ENCODE measurements at places on chromosomes 4 and X. TPM values are rescaled to one million over a fixed set of nuclear protein-coding genes. Genes with fewer than 3 reads are reported as not detected.

Gene TEX11
- total RNA-seq, result not detected

DNA sequence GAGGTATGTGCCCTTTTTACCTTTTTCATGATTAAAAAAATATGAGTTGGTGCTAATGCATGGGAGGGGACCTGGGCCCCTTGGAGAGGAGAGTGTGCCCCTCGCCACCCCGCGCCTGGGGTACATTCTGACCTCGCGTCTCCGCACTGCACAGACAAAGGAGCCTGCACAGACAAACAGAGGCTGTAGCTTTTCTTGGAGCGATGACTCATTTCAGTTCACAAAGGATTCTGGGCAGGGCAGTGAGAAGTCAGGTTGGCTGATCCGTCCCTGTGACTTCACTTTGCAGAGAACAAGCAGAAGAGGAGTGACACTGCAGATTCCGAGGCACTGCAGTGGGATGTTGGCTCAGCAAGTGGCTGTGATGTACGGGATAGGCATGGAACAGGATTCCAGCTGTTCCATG is 82.9 kb downstream of the STOX2 start:
- peak overlapping the region; percentile 40 for H3K4me3 ChIP-seq
- peak overlapping the region; percentile 82 for H3K27ac ChIP-seq
- H3K4me1 ChIP-seq, result peaks cover 29% of the 10 kb centered on the region

- no peak overlapping the region for H3K27ac ChIP-seq
- no peaks in the 10 kb centered on the region for H3K36me3 ChIP-seq
- DNase-seq, result no peak
- no peaks in the 10 kb centered on the region for H3K27me3 ChIP-seq
- H3K4me1 ChIP-seq, result no peaks in the 10 kb centered on the region
Observed at GRCh38 chrX:136639506-136640176, 8.3 kb upstream of the CD40LG start.

DNA sequence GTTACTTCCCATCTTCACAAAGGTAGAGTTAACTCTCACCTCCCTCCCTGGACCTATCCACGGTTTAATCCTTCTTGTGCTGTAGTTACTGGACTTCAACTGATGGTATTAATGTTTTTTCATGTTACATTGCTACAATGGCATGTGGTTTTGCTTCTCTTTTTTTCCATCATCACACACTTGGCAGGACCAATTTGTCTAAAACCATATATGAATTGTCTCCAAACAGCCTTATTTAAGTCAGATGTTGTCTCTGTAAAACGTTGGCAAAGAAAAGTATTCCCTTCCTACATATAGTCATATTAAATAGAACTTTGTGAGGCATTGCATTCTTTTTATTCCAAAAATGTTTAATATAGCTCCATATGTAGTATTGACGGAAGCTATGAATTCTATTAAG is 15.5 kb downstream of the PRRG1 start:
- no peak for DNase-seq
- no peaks in the 10 kb centered on the region for H3K27me3 ChIP-seq
- no peaks in the 10 kb centered on the region for H3K4me1 ChIP-seq
- no peaks in the 10 kb centered on the region for H3K36me3 ChIP-seq
- no peak overlapping the region for H3K4me3 ChIP-seq

- H3K4me1 ChIP-seq, result no peaks in the 10 kb centered on the region
- no peak overlapping the region for H3K27ac ChIP-seq
- DNase-seq, result no peak
- H3K4me3 ChIP-seq, result no peak overlapping the region
- H3K36me3 ChIP-seq, result no peaks in the 10 kb centered on the region
- peaks cover 8% of the 10 kb centered on the region for H3K27me3 ChIP-seq
Observed at GRCh38 chr4:53916431-53916889, 147.9 kb downstream of the CHIC2 start.

Gene PHKA1
- 4.6 TPM for total RNA-seq

Gene DACH2
- total RNA-seq, result 0.27 TPM

DNA sequence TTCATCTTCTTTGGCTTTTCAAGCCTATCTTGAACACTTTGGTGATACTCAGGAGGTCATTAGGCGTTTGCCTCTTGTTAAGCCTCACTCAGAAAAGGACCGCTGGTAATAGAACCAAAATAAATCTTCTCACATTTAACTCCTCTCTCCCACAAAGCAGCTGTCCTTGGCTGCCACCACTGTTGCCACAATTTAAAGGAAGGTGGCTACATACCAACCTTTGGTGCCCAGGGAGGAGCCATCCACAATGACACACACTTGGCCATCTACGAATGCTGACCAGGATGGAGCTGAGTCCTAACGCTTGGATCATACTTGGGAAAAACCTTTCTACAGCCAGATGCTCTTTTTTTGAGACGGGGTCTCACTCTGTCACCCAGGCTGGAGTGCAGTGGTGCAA is 210.2 kb downstream of the HS6ST2 start:
- no peak overlapping the region for H3K27ac ChIP-seq
- H3K4me3 ChIP-seq, result no peak overlapping the region
- H3K27me3 ChIP-seq, result no peaks in the 10 kb centered on the region
- DNase-seq, result no peak

Gene PRSS12
- total RNA-seq, result 0.68 TPM

- DNase-seq, result no peak
- peak overlapping the region; percentile 61 for H3K27ac ChIP-seq
- no peaks in the 10 kb centered on the region for H3K4me1 ChIP-seq
- H3K4me3 ChIP-seq, result no peak overlapping the region
- H3K36me3 ChIP-seq, result no peaks in the 10 kb centered on the region
- H3K27me3 ChIP-seq, result no peaks in the 10 kb centered on the region
Observed at GRCh38 chr4:140857111-140857510, 100.9 kb upstream of the TBC1D9 start.

DNA sequence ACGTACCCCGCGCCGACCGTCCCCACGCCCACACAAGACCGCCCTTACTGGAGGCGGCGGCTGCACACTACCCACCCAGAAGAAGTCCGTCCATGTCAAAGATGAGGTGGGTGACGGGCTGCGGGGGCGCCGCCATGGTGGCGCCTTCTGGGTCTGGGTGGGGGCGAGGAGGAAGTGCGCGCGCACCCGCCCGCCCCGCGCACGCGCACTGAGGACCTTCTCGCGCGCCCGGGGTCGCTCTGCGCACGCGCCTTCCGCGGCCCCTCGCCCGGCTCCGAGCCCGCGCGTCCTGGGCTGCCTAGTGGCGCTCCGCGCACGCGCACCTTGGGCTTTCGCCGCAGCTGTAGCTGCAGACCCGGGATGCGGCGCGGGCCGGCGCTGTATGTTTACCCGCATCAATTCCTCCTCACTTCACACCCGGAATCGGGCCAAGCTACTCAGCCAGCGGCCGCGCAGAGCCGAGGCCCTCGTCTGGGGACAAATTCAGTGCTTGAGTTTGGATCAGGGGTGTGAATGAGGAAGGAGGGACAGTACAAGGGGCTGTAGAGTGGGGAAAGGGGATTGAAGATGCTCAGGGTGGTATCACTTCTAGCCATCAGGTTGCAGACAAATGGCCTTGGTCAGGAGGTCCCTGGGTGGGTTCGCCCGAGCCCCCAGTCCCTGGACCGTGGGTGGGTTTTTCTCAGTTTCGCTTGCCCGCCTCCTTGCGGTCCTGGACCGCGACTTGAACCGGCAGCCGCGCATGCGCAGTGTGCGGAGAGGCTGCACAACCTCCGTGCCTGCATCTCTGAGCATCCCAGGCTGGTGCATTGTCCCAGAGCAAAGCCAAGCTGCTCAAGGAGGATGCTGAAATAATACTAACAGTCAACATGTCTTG is at the start of gene PUDP:
Gene PUDP (minus strand): TSS at position 176 of the 877 bp plus-strand sequence. CDS start 40 bp downstream, at position 136.
- no peaks in the 10 kb centered on the region for H3K27me3 ChIP-seq
- peak within 1 kb of the TSS; percentile 74 for H3K4me3 ChIP-seq
- no peaks in the 10 kb centered on the region for H3K36me3 ChIP-seq
- DNase-seq, result peak; percentile 94
- peak within 1 kb of the TSS; percentile 88 for H3K27ac ChIP-seq

Gene XPNPEP2
- 6.1 TPM for total RNA-seq

DNA sequence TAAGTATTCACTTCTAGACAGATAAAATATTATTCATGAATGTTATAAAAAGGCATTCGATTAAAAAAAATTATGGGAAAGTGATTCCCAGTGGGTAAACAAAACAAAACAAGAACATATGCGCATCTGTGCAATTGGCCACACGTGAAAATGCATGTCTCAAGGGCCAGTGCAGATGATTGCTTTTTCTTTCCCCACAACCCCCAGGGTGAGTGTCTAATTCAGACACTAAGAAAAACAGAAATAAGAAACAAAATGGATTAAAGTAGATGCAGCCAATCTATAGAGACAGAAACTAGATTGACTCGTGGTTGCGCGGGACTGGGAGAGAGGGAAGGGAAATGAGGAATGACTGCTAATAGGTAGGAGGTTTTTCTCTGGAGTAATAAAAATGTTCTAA is 49.5 kb downstream of the GPM6A start:
- H3K27me3 ChIP-seq, result no peaks in the 10 kb centered on the region
- no peaks in the 10 kb centered on the region for H3K36me3 ChIP-seq
- H3K4me3 ChIP-seq, result no peak overlapping the region

GRCh38 chr4:158958489-158959270 is 144.2 kb upstream of the RAPGEF2 start:
- H3K27ac ChIP-seq, result no peak overlapping the region
- no peaks in the 10 kb centered on the region for H3K36me3 ChIP-seq
- H3K4me3 ChIP-seq, result no peak overlapping the region
- no peaks in the 10 kb centered on the region for H3K27me3 ChIP-seq
- no peak for DNase-seq

GRCh38 chrX:14528629-14529289 is 577 bp upstream of the GLRA2 start:
- DNase-seq, result peak; percentile 63
- no peak overlapping the region for H3K27ac ChIP-seq
- H3K4me3 ChIP-seq, result no peak overlapping the region
- H3K27me3 ChIP-seq, result no peaks in the 10 kb centered on the region
